Activated T-helper 1 cell treated with anti-CD3 and anti-CD28 coated beads, Interleukin-12 subunit alpha, Interleukin-12 subunit beta, Interleukin-2, Interleukin-4 antibody, amounts not matched to agents 30 ng/mL and 10 ng/mL and 1 ng/mL, durations not matched to agents 14 hours and 24 hours and 36 hours (primary cell): ENCODE measurements at places on chromosomes 2 and 18. TPM values are rescaled to one million over a fixed set of nuclear protein-coding genes. Genes with fewer than 3 reads are reported as not detected.

DNA sequence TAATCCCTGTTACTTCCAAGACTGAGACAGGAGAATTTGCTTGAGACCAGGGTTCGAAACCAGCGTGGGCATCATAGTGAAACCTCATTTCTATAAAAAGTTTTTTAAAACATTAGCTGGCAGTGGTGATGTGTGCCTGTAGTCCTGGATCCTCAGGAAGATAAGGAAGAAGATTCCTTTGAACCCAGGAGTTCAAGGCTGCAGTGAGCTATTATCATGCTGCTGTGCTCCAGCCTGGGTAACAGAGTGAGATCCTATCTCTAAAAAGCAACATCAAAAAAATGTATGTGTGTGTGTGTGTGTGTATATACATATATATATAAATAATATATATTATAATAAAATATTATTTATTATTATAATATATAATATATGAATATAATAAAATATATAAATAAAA lies 1417.6 kb upstream of the CDH2 start:
- no peak for DNase-seq
- H3K27ac ChIP-seq: no peak overlapping the region
- H3K4me1 ChIP-seq: no peaks in the 10 kb centered on the region
- no peaks in the 10 kb centered on the region for H3K27me3 ChIP-seq
- H3K36me3 ChIP-seq: no peaks in the 10 kb centered on the region
- no peak overlapping the region for H3K4me3 ChIP-seq

DNA sequence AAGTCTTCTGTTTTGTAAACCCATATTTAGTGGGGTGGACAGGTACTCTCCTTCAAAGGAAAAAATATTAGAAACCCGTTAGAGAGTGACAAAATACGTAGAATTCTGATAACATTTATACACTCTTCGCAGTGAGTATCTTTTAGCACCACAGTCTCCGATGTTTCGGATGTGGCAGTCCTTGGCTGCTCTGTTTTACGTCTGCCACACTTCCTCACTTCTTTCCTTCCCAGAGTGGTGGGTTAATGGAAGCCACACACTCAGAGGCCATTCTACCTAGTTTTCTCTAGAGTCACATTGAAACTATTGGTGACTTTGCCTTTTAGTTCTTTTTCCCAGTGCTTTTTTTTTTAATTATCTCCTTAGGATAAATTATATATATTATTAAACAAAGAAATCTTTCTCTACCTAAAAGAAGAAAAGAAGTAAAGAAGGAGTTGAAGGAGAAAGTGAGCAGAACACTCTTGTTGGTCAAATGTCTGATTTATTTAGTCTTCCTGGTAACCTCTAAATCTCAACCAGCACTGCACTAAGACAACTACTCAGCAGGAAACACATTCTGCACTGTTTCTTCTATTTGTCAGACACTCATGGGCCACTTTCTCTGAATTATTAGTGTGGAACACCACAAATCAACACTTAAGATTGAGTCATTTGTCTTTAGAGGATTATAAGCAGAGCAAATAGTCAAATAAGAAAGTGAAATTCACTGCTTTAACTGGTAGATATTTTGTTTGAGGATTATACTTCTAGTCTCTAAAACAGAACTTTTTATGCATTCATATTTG lies 451.3 kb upstream of the TMEFF2 start:
- H3K4me1 ChIP-seq: no peaks in the 10 kb centered on the region
- H3K4me3 ChIP-seq: no peak overlapping the region

GRCh38 chr2:186717320-186718007 lies 23.6 kb downstream of the FAM171B start:
- H3K27ac ChIP-seq: no peak overlapping the region
- DNase-seq: no peak
- H3K4me3 ChIP-seq: no peak overlapping the region
- H3K27me3 ChIP-seq: no peaks in the 10 kb centered on the region
- no peaks in the 10 kb centered on the region for H3K4me1 ChIP-seq

DNA sequence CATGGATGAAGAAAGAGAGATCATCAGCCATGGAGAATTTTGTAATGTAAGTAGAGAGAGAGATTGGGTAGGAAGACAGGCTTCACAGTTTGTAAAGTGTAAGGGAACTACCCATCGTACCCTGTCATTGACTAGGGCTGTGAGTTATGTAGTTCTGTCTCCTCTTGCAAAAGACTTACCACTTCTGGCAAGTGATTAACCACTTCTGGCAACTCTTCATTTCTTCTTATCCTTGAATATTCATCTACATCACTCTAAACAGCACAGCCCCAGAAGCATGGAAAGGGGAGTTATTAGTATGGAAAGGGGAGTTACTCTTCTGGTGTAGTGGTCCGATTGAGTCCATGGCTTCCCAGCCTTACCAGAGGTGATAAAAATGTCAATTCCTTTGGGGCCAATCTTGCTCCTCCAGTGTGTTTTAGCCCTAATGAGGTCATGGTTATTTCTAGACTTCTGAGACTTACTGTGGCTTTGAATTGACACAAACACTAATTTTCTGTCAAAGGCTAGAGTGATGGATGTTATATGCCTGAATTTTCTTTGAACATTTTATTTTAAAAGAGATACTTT lies 52.0 kb downstream of the STAT1 start:
- H3K27ac ChIP-seq: peak overlapping the region; percentile 40
- H3K4me3 ChIP-seq: no peak overlapping the region
- H3K36me3 ChIP-seq: peaks cover 51% of the 10 kb centered on the region
- no peaks in the 10 kb centered on the region for H3K27me3 ChIP-seq

DNA sequence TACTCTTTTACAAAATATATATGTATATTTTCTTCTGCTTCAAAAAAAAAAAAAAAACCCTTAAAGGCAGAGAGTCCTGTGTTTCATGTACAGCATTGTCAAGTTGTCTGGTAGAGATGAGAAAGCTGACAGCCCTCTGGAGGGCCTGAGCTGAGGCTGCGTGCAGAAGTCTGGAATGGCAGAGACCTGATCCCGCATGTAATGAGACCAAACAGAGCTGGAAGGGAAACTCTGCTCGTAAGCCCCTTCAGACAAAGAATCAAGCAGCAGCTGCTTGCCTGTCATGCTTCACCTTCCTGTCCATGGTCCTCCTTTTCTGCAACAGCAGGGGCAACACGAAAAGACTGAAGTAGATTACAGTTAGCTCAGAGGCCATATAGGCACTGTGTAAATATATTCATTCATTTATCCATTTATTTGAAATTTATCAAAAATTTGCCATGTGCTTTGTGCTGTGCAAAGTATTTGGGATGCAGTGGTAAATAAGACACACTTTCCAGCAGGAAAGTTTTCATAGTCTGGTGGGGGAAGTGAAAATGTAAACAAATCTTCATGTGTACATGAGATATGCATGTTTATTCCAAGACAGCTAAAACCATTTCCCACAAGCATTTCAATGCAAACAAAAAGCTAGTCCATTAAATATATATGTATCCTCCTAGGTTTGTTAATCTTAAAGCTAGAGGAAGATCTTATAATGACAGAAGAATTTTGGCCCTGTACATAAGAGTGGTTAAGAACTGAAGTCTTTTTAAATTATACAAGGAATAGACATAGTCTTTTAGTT lies 912.7 kb downstream of the CPS1 start:
- no peaks in the 10 kb centered on the region for H3K36me3 ChIP-seq
- H3K4me1 ChIP-seq: no peaks in the 10 kb centered on the region
- no peak for DNase-seq
- no peak overlapping the region for H3K4me3 ChIP-seq
- no peak overlapping the region for H3K27ac ChIP-seq
- H3K27me3 ChIP-seq: no peaks in the 10 kb centered on the region

- no peak overlapping the region for H3K27ac ChIP-seq
- H3K36me3 ChIP-seq: no peaks in the 10 kb centered on the region
- no peak for DNase-seq
- no peak overlapping the region for H3K4me3 ChIP-seq
- no peaks in the 10 kb centered on the region for H3K4me1 ChIP-seq
Observed at GRCh38 chr2:1406434-1406833, 6.8 kb upstream of the TPO start.

DNA sequence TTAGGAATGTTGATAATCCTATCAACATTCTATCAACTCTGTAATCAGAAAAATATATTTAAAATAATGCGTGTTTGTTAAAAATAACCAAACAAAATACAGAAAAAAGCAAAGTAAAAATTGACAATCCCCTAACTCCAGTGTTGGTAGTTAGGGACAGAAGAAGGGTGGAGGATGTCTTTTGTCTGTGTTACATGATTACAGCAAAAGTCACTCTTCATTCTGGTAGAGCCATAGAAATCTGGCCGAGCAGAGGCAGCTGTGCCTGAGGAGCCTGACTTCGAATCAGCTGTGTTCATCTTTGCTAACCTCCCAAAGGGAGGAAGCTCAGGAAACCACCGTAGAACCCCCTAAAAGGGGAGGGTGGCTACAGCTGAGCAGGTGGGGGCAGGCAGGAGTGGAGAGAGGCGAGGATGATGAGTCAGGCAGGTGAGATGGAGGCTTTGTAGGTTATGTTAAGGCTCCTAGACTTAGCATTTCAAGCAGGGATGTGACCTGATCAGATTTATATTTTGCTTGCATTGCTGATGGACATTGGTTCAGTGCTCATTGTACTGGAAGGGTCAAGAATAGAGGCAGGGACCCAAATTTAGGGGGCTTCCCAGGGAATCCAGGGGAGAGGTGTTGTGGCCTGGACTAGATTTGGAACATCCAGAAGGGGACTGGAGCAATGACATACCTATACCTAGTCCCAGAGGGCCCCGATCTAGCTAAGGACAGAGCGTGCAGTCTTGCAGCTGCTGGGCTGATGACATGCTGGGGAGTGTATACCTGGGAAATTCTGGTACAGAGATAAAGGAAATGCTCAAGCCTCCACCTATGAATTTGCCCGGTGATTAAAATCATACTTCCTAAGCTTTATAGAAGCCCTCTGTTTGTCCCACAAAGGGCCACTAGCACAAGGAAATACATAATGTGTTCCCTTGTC lies 95.7 kb downstream of the NEDD4L start:
- H3K27me3 ChIP-seq: peaks cover 19% of the 10 kb centered on the region
- no peak overlapping the region for H3K27ac ChIP-seq
- no peaks in the 10 kb centered on the region for H3K36me3 ChIP-seq
- DNase-seq: no peak
- peaks cover 10% of the 10 kb centered on the region for H3K4me1 ChIP-seq
- no peak overlapping the region for H3K4me3 ChIP-seq

DNA sequence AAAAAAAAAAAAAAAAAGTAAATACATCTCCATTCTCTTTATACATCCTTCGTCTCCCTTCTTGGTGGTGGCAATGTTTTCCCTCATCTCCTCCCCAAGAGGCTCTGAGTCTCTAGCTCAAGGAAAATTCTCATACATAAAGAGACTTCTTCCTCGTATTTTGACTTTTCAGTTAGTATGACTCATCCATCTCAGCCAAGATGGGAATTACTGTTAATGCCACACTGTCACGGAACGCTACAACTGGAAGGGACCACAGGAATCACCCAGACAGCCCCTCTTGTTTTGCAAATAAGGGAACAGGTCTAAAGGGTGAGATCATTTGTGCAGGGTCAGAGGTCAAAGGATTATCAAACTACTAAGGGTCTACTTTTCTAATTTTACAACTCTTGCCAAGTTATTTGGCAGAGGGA lies 19.5 kb downstream of the NFE2L2 start:
- peaks cover 19% of the 10 kb centered on the region for H3K36me3 ChIP-seq
- H3K4me1 ChIP-seq: peaks cover 71% of the 10 kb centered on the region
- H3K27ac ChIP-seq: peak overlapping the region; percentile 55
- H3K27me3 ChIP-seq: no peaks in the 10 kb centered on the region
- DNase-seq: no peak

GRCh38 chr2:188412190-188412589 lies 120.5 kb downstream of the GULP1 start:
- no peak overlapping the region for H3K4me3 ChIP-seq
- DNase-seq: no peak
- H3K36me3 ChIP-seq: no peaks in the 10 kb centered on the region
- no peaks in the 10 kb centered on the region for H3K27me3 ChIP-seq
- no peaks in the 10 kb centered on the region for H3K4me1 ChIP-seq

- H3K27me3 ChIP-seq: peaks cover 6% of the 10 kb centered on the region
- H3K4me1 ChIP-seq: no peaks in the 10 kb centered on the region
- DNase-seq: no peak
- no peak overlapping the region for H3K27ac ChIP-seq
- no peaks in the 10 kb centered on the region for H3K36me3 ChIP-seq
Observed at GRCh38 chr2:133940134-133940533, 313.7 kb upstream of the MGAT5 start.

GRCh38 chr2:148130581-148130980 lies 109.7 kb downstream of the MBD5 start:
- H3K27ac ChIP-seq: no peak overlapping the region
- H3K4me3 ChIP-seq: no peak overlapping the region
- DNase-seq: no peak
- H3K27me3 ChIP-seq: no peaks in the 10 kb centered on the region
- no peaks in the 10 kb centered on the region for H3K4me1 ChIP-seq
- H3K36me3 ChIP-seq: no peaks in the 10 kb centered on the region

- no peaks in the 10 kb centered on the region for H3K36me3 ChIP-seq
- H3K27me3 ChIP-seq: peaks cover 19% of the 10 kb centered on the region
- no peak overlapping the region for H3K4me3 ChIP-seq
- peaks cover 15% of the 10 kb centered on the region for H3K4me1 ChIP-seq
- DNase-seq: no peak
Observed at GRCh38 chr2:12603781-12604295, 112.9 kb upstream of the TRIB2 start.

GRCh38 chr2:236352761-236353593 lies 88.8 kb upstream of the ASB18 start:
- no peak overlapping the region for H3K4me3 ChIP-seq
- no peak for DNase-seq
- no peaks in the 10 kb centered on the region for H3K36me3 ChIP-seq
- H3K27ac ChIP-seq: no peak overlapping the region
- peaks cover 1% of the 10 kb centered on the region for H3K27me3 ChIP-seq

DNA sequence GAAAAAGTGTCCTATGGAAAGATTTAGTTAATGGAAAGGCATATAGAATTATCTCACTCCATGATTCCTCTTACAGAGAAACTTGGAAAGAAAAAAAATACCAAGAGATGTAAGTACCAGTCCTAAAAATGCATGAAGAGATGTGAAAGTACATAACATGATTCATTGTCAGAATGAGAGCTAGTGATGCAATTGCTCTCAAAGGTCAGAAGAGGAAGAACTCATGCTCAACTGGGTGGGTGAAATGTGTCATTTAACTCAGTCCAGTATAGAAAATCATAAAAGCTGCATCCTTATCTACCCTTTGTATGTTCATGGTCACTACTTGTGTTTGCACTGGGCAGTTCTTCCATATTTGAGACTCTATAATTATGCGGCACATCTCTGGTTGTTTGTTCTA lies 300.0 kb upstream of the PIK3C3 start:
- H3K27me3 ChIP-seq: no peaks in the 10 kb centered on the region
- DNase-seq: no peak
- H3K27ac ChIP-seq: no peak overlapping the region
- H3K36me3 ChIP-seq: no peaks in the 10 kb centered on the region
- no peak overlapping the region for H3K4me3 ChIP-seq

- H3K27ac ChIP-seq: no peak overlapping the region
- no peak overlapping the region for H3K4me3 ChIP-seq
- no peak for DNase-seq
- no peaks in the 10 kb centered on the region for H3K4me1 ChIP-seq
- H3K27me3 ChIP-seq: peaks cover 13% of the 10 kb centered on the region
- H3K36me3 ChIP-seq: no peaks in the 10 kb centered on the region
Observed at GRCh38 chr2:167814881-167815718, 432.3 kb downstream of the STK39 start.

HDHD2 gene
- total RNA-seq: 36.8 and 39.4 TPM in 2 replicates

RAB6D gene
- total RNA-seq: not detected in 2 replicates

DPP10 gene
- not detected in 2 replicates for total RNA-seq

ERLEC1 gene
- total RNA-seq: 28.4 and 29.6 TPM in 2 replicates

TWIST2 gene
- total RNA-seq: not detected in 2 replicates

SCN9A gene
- total RNA-seq: 0.07 and 0.13 TPM in 2 replicates

ATRAID gene
- total RNA-seq: 107 and 111 TPM in 2 replicates

SERPINB11 gene
- total RNA-seq: not detected in 2 replicates

MYCN gene
- total RNA-seq: not detected in 2 replicates

NDUFS1 gene
- total RNA-seq: 76.6 and 78.0 TPM in 2 replicates
